Occipital lobe (tissue), 3 donors: ENCODE measurements at places on chromosomes 3 and 15. TPM values are rescaled to one million over a fixed set of nuclear protein-coding genes. Genes with fewer than 3 reads are reported as not detected.
A peak's percentile ranks its signal among the peaks of the same experiment; 100 is the strongest.

The CPB1 gene
- not detected for total RNA-seq

GRCh38 chr3:127747751-127748521 lies 74.4 kb downstream of the MGLL start:
- no peak for DNase-seq

The EFCC1 gene
- total RNA-seq, result 0.94 TPM

The LRRIQ4 gene
- total RNA-seq, result 0.31 TPM

DNA sequence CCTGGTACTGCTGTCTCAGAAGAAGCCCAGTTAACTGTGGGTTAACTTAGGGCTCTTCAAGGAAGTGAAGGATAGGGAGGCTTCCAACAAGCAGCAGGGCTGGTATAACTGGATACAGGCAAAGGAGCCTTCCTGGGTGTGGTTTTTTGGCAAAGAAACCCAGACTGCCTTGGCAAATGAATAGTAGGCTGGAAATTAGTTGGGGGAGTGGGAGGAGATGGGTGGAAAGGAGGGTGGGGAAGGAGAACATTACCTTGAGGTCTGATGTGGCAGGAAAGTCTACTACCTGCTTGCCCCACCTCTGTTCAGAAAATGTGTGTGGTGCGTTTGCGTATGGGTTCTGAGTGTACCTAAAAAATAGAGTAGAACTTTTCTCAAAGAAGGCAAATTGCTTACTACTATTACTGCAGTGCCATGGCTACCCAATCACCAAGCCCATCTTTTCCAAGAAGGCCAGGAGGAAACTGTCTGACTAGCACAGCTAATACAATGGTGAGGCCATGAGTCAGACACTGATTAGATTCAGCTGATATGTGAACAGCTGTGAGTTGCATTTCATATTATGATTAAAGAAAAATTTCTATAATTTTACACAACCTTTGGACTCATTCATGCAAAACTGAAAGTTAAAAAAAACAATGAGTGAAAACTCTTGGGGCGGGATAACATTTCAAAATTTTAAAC lies 55.2 kb downstream of the SPTSSB start:
- DNase-seq, result no peak

DNA sequence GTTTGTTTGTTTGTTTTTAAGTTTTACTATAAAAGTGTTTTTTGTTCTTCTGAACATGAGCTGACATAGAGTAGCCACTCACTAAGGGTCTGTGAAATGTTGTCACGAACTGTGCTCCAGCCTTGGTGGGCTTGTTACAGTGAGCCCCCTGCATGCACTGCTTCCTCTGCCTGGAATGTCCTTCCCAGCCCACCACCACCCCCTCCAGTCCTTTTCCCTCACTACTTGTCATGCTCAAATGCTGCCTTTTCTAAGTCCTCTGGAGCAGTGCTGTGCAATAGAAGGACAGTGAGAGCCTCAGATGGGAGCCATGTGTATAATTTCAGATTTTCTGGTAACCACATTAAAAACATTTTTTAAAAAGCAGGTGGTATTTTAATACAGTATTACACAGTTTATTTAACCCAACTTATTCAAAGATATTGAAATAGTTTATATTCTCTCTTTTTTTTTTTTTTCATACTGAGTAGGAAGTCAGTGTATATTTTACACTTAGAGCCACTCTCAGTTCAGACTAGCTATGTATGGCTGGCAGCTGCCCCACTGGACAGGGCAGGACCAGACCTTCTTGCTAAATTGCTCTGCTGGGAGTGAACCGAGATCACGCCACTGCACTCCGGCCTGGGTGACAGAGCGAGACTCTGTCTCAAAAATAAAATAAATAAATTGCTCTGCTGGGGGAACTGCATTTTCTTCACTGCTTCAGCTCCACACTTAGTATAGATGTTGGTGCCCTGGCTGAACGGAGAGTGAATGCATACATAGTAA lies 26.9 kb downstream of the MKRN2OS start:
- no peak for DNase-seq

DNA sequence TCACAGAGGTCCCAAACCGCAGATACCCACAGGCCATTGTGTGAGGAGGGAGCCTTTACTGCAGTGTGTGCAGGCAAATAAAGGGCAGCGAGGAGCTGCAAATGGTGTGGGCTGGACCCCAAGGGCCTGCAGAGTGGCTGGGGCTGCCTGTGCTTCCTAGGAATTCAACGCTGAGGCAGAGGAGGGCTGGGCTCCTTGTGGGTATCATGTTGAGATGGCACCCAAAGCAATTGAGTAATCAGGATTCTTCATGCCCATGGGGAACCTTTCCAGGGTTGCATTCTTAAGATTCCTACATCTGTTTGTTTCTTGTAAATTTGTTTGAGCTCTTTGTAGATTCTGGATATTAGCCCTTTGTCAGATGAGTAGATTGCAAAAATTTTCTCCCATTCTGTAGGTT lies 85.4 kb upstream of the LIPC start:
- DNase-seq, result no peak

The SAMD7 gene
- total RNA-seq, result not detected

- DNase-seq, result peak; percentile 24
Observed at GRCh38 chr3:124032311-124032880, 40.5 kb upstream of the ROPN1 start.

GRCh38 chr15:71044006-71044405 lies 71.3 kb upstream of the THSD4 start:
- no peak for DNase-seq

DNA sequence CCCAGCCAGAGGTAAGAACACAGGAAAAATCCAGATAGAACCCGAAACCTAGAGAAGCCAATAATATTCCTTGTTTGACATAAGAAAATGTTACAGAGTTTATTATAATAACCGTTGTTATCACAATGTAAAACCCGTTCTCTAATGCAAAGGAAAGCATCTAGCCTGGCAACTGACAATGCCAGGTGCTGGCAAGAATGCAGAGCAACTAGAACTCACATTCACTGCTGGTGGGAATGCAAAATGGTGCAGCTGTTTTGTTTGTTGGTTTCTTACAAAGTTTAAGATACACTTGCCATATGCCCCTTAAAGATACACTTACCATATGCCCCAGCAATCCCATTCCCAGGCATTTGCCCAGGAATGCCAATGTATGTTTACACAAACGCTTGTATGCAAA lies 23.4 kb downstream of the VPS39 start:
- DNase-seq, result no peak

GRCh38 chr3:184011937-184012889 lies 5.5 kb downstream of the ABCC5 start:
- no peak for DNase-seq

GRCh38 chr3:157632075-157632474 lies 128.9 kb upstream of the VEPH1 start:
- DNase-seq, result no peak

GRCh38 chr15:92074101-92074500 lies 220.6 kb downstream of the SLCO3A1 start:
- DNase-seq, result no peak

- DNase-seq, result no peak
Observed at GRCh38 chr15:64288999-64289398, 67.0 kb downstream of the CSNK1G1 start.

DNA sequence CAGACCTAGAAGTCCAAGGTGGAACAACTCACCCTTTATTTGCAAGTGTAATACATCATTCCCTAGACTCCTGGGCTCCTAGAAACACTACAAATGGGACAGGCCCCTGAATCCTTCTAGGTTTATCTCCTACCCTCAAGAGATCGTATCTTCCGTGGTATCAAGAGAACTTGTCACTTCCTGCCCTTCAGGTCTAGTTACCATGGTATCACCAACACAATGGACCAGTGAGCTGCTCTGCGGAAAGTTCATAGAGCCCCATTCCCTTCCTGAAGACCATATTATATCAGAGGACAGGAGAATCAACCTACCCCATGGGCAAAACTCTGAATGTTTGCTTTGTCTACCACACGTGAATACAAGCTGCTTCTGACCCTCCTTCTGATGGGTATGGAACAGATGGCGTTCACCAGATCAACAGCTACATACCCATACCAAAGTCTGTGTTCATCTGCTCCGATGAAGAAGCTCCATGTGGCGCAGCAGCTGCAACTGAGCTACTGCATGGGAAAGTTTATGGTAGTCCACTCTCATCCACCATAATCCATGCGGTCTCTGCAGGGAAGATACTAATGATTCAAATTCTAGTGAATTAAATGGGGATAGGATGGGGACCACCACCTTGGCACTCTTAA lies 84.6 kb upstream of the KLF13 start:
- no peak for DNase-seq

DNA sequence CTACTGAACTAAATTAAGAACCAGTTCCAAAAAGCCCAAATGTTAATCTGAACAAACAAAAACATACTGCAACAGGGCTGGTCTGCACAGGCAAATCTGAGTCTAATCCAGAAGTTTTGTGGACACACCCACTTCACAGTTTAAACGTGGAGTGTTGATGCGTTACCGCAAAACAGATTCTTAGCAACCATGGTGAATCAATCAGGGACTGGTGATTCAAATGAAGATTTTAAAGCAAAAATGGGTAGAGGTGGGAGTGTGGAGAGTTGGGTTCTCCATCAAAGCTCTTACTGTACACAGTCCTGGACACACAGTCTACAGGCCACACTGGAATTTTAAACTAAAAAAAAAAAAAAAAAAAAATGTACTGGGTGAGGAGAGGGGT lies 5.2 kb downstream of the ANXA2 start:
- DNase-seq, result no peak

DNA sequence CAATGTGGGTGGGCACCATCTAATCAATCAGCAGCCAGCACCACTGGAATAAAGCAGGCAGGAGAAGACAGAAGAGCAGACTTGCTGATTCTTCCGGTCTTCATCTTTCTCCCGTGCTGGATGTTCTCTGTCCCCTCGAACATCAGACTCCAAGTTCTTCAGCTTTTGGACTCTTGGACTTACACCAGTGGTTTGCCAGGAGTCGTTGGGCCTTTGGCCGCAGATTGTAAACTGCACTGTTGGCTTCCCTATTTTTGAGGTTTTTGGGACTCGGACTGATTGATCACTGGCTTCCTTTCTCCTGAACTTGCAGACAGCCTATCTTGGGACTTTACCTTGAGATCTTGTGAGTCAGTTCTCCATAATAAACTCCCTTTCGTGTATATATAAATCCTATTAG lies 292.8 kb downstream of the BCHE start:
- no peak for DNase-seq

GRCh38 chr15:34791701-34792100 lies 3.6 kb downstream of the ACTC1 start:
- DNase-seq, result no peak
